ENCODE measurements at places on chromosomes 7 and 10. TPM values are rescaled to one million over a fixed set of nuclear protein-coding genes. Genes with fewer than 3 reads are reported as not detected.

NKX2-3 gene
- total RNA-seq = not detected

CYP26C1 gene
- 0.09 TPM for total RNA-seq

PPP1R9A gene
- total RNA-seq = not detected

FAM241B gene
- total RNA-seq = 9.6 TPM

CPXM2 gene
- total RNA-seq = not detected

C10orf105 gene
- 0.34 TPM for total RNA-seq

LMOD2 gene
- total RNA-seq = not detected

TEX47 gene
- not detected for total RNA-seq

CBLL1 gene
- total RNA-seq = 36.9 TPM

CREB5 gene
- 0.61 TPM for total RNA-seq

OR6V1 gene
- not detected for total RNA-seq

PLEKHS1 gene
- total RNA-seq = 0.07 TPM

ZNF680 gene
- total RNA-seq = 12.6 TPM

SFRP5 gene
- not detected for total RNA-seq

ACBD7 gene
- total RNA-seq = 2.6 TPM

HMX3 gene
- total RNA-seq = not detected

OR2A7 gene
- total RNA-seq = 2.9 TPM

ZC3HAV1L gene
- 23.2 TPM for total RNA-seq

PIP gene
- not detected for total RNA-seq

SNX10 gene
- 28.1 TPM for total RNA-seq

All from activated CD4-positive, alpha-beta T cell treated with anti-CD3 and anti-CD28 coated beads for 36 hours (primary cell).